Brain pericyte (primary cell): ENCODE measurements at places on chromosomes 5 and 9.
A peak's percentile ranks its signal among the peaks of the same experiment; 100 is the strongest.

DNA sequence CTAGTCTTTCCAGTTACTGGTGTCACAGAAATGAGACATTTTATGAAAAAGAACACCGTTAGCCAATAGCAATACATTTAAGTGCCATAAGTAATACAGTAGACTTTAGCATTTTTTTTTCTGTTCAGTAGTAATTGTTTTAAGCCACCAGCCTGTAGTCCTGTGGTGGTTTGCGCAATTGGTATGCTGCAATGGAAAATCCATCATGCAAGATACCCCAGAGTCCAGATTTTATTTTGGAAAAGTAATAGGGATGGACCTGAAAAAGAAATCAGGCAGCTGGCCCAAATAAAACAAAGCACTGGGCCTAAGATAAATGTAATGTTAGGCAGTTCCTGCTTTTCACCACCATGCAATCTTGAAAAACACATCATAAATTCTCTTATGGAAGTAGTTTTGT, 94.6 kb upstream of the RASGRF2 start:
- no peak for DNase-seq

- DNase-seq: no peak
Observed at GRCh38 chr9:99118782-99119466, 14.0 kb downstream of the TGFBR1 start.

DNA sequence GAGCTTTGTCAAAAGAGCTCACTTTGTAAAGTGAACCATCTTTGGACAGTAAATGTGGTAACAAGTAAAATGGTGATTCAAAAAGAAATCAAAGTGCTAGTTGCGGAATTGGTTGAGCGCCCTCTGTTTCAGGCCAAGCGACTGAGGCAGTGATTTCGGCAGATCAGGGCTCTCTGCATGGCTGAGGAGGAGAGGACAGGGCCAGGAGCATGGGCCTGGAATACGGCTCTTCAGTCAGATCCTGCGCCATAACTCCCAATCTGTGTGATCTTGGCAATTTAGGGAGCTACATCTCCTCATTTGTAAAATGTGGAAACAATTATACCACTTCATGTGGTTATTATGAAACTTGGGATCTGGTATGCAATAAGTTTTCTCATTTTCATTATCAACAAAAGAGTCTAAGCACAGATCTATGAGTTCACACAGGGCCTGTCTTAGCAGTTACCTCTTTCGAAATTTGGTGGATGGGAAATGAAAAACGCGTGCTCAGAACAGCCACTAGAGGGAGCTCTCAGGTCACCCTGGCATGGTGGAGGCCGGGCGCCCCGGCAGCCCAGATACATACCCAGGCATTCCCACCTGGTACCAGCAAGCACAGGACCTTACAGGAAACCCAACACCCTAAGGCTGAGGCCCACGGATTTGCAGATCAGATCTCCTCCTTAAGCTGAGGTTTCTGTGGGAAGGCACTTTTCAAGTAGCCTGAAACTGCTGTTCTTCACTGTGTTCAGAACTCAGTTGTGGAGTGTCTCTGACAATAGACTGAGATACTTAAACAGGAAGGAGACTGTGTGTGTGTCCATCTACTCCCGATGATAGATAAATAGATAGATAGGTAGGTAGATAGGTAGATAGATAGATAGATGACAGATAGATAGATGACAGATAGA, 303.7 kb downstream of the RAB3C start:
- peak; percentile 33 for DNase-seq

DNA sequence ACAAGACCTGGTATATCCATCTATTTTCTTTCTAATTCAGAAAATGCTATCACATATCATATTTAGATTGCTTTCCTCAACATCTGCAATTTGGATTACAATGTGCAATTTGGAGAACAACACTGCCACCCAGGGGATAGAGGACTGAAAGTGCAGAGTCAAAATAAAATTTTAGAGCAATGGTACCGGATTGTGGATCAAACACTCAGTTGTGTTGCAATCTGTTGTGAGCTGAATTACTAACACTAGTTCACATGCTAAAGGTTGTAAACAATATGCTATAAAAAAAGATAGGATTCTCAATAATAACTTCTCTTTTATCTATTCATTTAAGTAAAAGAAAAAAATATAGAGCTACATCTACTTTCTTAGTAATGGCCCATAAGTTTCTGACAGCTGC, 11.9 kb upstream of the SRFBP1 start:
- no peak for DNase-seq

DNA sequence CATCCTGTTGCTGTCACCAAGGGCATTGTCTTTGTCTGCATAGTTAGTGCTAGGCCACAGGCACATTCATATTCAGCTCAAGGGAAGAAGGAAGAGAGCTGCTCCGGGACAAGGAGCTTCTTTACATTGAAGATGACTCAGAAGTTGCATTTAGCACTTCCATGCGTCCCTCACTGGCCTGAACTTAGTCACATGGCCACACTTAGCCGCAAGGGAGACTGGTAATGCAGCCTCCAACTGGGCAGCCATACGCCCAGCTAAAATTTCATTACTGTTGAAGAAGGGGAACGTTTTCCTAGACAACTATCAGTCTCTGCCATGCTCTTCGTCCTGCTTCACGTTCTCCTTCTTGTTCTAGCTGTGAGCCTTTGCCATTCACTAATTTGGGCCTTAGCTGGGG, 20.0 kb downstream of the ACTL7B start:
- DNase-seq: no peak
